ENCODE measurements at places on chromosomes 3 and 15. TPM values are rescaled to one million over a fixed set of nuclear protein-coding genes. Genes with fewer than 3 reads are reported as not detected.
A peak's percentile ranks its signal among the peaks of the same experiment; 100 is the strongest.

The SEMA7A gene
- total RNA-seq, result 5.5 TPM

- DNase-seq, result no peak
Observed at GRCh38 chr3:31723701-31724100, 191.0 kb downstream of the STT3B start.

DNA sequence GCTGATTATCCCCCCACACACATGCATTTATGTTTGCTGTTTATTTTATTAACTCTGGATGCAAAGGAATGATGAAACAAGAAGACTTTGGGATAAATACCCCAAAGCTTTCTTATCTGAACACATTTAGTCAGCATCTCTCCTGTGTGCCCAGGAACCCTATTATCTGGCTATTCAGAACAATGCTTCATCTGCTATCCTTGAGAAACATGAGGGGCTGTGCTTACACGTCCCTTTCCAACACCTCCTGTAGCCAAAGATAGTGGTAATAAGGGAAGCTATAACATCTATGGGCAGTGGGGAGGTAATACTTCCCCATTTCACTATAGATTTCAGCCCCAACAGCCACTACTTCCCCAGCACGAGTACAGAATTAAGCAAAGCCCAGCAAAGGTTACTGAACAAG lies 94.7 kb downstream of the SSR3 start:
- no peak for DNase-seq

DNA sequence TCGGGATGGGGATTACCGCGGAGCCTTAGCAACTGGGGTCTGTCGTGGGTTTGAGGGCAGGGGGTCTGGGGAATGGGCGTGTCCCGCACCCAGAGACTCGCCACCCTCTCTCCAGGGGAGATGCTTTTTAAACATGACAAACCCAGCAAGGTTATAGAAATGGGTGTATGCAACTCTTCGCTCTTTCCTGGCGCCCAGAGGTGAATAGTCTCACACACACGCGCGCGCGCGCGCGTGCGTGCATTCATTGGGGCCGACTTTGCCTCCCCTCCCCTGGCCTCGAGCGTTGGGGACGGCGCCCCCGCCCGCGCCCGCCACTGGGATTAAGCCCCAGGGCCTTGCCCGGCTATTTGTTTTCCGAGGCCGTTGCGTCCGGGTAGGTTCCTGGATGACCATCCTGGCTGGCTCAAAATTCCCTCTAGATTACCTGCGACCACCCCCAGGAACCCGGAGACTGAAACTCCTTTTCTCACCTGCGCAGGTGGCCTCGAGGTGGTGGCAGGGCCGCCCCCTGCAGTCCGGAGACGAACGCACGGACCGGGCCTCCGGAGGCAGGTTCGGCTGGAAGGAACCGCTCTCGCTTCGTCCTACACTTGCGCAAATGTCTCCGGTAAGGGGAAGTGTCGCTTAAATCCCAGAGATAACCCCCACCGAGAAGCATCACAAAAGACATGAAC lies 777 bp downstream of the GPR160 start:
- DNase-seq, result no peak

GRCh38 chr3:148077318-148077923 lies 620.3 kb upstream of the AGTR1 start:
- no peak for DNase-seq

GRCh38 chr3:2656806-2657777 lies 453.1 kb downstream of the IL5RA start:
- DNase-seq, result no peak

GRCh38 chr3:94779699-94780098 lies 716.8 kb downstream of the NSUN3 start:
- no peak for DNase-seq

The TNNC1 gene
- total RNA-seq, result 68.6 TPM

- DNase-seq, result peak; percentile 81
Observed at GRCh38 chr3:186413615-186414415, 51.8 kb upstream of the DGKG start.

DNA sequence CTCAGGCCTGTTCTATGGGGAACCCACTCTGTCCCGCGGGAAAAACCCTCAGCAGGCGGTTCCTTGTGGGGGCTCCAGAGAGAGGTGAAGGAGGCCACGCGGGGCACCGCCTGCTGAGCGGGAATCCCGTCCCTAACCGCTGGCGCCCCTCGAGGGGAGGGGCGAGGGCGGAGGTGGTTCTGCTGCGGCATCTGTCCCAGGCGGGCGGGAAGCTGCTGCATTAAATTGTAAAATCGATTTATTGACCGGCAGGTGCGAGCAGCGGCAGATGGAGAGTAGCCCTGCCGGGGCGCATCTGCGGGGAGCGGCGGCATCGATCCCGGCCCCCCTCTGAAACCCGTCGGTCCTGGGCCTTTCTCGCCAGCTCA lies 3.7 kb upstream of the DLL4 start:
- DNase-seq, result no peak

- no peak for DNase-seq
Observed at GRCh38 chr15:76973362-76973743, 21.6 kb upstream of the PSTPIP1 start.

The ATP10A gene
- total RNA-seq, result 26.7 TPM

The TUSC7 gene
- total RNA-seq, result not detected

The PODXL2 gene
- total RNA-seq, result 1.6 TPM

The LRRN1 gene
- total RNA-seq, result 0.53 TPM

DNA sequence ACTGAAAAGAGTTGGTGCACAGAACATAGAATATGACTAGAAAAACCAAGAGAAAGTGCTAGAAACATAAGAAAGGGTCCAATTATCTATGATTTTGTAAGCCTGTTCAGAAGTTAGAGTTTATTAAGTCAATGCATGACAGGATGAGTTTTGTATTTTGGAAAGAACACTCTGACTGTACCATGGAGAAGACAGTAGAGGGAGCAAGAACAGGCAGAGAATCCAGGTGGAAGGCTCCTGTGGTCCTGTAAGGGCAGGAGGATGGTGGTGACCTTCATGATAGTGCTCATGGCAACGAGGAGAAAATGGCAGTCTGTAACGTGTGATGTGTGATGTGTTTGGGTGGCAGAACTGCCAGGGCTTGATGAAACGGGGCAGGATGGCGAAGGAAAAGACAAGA lies 249.1 kb downstream of the CTNNB1 start:
- DNase-seq, result no peak

GRCh38 chr3:120475722-120476377 lies 25.1 kb upstream of the FSTL1 start:
- DNase-seq, result no peak

DNA sequence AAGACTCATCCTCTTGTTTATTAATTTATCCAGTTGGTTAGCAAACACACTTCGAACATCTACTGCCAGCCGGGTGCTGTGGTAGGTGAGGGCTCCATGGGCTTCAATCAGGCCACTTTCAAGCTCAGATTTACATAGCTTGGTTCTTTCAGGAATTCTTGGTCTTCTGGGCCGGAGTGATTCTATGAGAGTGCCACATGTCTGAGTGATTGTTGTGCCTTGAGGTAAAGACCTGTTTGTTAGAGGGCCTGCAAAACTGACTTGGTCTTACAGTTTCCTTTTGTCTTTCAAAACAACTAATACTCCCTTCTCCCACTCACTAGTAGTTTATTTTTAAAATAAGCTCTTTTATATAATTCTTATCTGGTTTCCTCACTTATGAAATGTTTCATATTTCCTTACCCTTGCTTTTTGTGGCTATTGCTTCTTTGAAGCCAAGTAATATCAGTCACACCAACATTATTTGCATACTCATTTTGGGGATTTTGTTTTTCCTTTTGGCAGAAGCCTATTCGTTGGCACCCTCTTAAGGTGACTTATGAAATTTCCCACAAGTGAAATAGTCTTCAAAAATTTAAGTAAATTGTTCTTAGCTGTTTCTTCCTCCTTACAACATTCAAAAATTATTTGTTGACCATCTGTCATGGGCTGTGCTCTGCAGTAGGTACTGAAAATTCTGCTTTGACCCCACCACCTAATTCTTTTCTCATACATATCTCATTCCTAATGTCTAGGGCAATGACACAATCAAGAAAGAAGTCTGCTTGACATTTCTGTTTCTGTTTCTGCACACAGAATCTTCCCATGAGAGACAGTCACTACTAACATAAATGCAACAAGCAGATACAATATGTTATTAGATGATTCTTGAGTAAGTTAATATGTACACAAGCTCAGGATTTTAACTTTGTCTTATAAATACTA lies 120.2 kb downstream of the LRRC28 start:
- no peak for DNase-seq

GRCh38 chr3:155392138-155392537 lies 98.7 kb upstream of the STRIT1 start:
- DNase-seq, result no peak

DNA sequence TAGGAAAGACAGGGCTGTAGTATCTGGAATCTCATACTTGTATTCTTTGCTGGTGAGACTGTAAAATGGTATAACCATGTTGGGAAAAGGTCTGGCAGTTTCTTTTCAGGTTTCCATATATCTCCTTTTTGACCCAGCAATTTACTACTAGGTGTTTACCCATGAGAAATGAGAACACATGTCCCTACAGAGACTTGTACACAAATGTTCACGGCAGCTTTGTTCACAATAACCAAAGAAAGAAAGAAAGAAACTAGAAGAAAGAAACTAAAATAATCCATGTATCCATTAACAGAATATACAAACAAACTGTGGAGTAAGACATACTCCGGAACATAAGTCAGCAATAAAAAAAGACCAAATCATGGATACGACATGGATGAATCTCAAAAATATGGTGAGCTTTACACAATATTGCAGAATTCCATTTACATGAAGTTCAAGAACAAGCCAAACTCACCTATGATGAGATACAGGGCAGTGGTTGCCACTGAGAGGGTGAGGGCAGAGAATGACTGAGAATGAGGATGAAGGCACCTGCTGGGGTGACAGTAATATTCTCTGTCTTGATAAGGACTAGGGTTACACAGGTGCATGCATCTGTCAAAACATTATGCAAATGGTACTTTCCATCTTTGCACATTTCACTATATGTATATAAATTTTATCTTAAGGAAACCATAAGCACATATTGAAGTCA lies 2.7 kb downstream of the RFTN1 start:
- no peak for DNase-seq

DNA sequence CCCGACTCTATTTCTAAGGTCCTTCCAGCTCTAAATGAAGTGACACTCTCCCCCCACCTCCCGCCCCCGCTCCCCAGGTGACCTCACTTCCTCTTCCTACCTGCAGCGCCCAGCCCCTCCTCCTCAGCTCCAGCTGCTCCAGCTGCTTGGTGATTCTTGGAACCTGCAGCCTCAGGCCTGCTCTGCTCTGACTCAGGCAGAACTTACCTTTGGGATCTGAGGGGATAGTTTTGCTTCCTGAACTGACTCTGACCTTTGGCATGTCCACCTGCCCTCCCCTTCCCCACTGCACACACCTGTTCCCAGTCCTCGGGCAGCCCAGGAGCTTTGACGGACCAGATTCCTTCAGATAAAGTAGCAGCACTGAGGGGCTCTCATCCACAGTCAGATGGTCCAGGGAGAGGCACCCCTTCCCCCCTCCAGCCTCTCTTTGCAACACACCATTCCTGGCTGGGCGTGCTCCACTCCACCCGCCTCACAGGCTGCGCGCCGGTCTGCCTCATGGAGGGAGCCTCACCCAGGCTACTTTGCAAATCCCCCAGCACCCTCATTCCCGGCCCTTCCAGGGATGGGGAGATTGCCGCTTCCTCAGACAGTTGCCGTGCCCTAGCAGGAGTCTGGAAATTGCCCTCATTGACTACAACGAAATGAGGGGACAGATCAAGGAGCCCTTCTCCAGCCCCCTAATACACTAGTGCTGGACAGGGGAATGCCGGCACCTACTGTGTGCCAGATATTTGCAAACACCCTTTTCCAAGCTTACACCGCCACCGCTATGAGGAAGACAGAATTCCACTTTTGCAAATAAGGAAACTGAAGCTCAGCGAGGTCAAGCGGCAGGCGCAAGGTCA lies 692 bp upstream of the C15orf39 start:
- no peak for DNase-seq

The FBN1 gene
- 164 TPM for total RNA-seq

Data from ascending aorta (tissue), 2 donors.